Activated naive CD4-positive, alpha-beta T cell treated with anti-CD3 and anti-CD28 coated beads, Interleukin-2, amount 50 U/mL, for 16 hours (primary cell): ENCODE measurements at places on chromosomes 4 and X.

DNA sequence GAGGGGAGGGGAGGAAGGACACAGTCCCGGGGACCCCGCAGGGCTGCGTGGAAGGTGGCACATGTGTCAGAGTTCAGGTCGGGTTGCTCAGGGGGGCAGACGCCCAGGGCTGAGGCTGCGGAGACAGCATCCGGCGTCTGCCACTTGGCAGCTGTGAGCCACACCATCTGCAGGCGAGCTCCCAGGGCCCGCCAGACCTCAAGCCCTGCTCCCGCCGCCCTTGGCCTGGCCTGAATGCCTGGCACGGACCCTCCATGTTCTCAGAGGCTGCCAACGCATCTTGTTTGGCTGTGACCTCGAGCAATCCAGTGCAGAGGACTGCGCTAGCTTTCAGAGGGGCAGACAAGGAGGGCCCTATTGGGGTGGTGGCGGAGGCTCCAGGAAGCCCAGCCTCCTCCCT, 5.1 kb downstream of the BGN start:
- DNase-seq = no peak

- no peak for DNase-seq
These were observed 86.3 kb downstream of the PDLIM5 start for GRCh38 chr4:94537921-94538628.

GRCh38 chr4:66016240-66016639, 346.0 kb upstream of the EPHA5 start:
- no peak for DNase-seq

- DNase-seq = no peak
These were observed 441.6 kb downstream of the SLITRK2 start for GRCh38 chrX:146259207-146259606.
